ENCODE measurements at places on chromosomes 11 and 22.

GRCh38 chr11:8724682-8725081 is 42.1 kb downstream of the RPL27A start:
- DNase-seq = no peak

DNA sequence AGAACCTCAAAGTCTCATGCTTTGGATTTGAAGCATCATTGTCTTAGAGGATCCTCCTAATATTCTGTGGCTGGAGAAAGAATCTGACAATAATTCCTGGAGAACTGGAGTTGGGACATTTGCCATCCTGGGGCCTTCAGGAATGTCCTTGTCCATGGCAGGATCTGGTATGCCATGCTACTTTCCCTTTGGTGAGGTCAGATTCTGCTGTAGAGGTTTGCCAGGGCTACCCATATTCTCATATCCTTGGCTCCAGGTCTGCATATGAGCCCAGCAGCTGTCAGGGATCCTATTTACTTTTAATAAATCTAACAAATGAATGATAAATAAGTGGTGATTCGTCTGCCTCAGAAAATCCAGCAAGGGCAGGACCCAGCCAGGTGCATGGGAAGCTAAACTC is 35.0 kb downstream of the ARL14EP start:
- DNase-seq = no peak

GRCh38 chr22:46007003-46007847 is 30.3 kb upstream of the WNT7B start:
- no peak for DNase-seq

- no peak for DNase-seq
Measured at GRCh38 chr22:49850959-49851802, 2.5 kb upstream of the ZBED4 start.

DNA sequence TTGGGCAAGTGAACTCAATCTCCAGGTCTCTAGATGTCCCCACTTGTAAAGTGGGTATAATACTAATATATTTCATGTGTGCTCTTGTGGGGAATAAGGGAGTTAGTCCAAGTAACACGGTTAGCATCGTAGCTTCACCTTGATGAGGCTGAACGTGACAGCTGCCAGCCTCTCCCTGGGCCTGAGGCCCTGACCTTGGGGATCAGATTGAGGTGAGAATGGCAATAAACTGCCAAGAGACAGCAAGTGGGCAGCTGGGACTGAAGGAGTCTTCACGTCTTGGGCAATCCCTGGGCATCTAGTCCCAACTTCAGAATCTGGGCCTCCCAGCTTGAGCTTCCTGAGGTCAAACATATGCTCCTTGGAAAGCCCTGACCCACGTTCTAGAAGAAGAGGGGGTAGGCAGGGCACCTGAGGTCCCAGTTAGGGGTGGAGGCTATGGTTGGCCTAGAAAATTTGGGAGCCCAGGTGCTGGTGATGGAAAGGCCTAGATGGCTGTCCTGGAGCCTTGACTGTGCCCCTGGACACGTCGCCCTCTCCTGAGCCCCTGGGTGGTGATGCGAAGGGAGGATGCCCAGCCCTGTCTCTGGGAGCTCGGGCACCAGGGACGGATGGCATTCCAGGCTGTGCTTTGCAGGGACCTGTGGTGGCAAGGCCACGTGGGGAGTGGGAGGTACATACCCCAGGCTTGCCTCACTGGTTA is 23.4 kb downstream of the ADAMTS15 start:
- no peak for DNase-seq

GRCh38 chr11:23586173-23586572 is 725.9 kb upstream of the CCDC179 start:
- no peak for DNase-seq

DNA sequence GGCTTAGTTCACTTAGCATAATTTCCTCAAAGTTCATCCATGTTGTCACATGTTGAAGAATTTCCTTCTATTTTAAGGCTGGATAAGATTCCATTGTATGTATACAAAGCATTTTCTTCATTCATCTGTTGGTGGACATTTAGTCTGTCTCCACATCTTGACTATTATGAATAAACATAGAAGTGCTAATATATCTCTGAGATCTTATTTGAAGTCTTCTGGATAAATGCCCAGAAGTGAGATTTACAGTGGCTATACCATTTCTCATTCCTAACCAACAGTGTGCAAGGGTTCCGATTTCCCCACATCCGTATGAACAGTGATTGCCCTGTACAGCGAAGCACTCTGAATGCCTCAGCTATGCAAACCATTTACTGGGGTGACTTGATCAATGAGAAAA is 6.6 kb upstream of the ZFTA start:
- no peak for DNase-seq

- no peak for DNase-seq
Measured at GRCh38 chr22:43967069-43967468, 11.8 kb downstream of the SAMM50 start.

GRCh38 chr22:24180316-24181087 is 785 bp upstream of the SUSD2 start:
- no peak for DNase-seq

- peak; percentile 19 for DNase-seq
Measured at GRCh38 chr22:44091021-44091721, 67.1 kb downstream of the PARVB start.

DNA sequence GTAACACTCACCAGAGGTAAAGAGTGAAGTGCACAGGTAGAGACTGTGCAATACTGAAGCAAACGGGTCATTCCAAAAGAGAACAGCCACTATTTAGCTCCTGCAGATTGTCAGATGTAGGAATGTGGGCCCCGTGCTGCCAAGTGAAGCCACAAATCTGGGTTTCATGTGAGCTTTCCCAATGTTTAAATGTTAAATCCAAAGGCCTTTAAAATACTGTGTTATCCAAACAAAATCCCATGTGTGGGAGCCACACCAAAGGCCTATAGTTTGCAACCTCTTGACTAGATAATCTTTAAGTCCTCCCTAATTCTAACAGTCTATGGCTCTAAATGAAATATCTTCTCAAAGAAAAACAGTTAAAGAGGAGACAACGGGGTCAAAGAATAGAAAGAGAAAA is 43.3 kb downstream of the RBFOX2 start:
- no peak for DNase-seq

DNA sequence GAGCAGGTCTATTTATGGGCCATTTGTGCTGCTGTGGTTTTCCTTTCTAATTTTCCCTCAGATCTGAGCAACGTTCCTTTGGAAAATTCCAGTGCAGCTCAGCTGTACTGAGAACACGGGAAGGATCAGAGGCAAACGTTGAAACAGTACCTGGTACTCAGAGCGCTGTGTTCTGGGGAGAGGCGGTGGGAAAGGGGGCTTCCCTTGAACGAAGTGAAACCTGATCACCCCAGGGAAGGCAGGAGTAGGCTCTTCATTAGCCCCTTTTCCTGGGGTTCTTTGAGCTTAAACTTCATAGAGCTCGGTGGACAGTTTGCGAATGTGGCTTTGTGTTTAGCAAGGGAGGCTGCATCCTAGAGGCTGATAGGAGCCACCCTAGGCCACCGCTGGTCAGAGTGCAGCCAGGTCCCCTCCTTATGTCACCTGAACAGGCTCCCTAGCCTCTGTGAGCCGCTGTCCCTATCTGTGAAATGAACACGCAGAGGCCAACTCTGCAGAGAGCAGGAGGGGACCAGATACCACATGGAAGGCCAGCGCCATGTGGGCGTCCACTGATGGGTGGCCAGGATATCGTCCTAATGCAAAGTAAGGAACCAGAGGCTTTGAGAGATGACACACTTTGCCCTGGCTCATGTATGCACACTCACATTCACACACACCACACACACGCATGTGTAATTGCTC is 1464.8 kb downstream of the BRD1 start:
- no peak for DNase-seq

DNA sequence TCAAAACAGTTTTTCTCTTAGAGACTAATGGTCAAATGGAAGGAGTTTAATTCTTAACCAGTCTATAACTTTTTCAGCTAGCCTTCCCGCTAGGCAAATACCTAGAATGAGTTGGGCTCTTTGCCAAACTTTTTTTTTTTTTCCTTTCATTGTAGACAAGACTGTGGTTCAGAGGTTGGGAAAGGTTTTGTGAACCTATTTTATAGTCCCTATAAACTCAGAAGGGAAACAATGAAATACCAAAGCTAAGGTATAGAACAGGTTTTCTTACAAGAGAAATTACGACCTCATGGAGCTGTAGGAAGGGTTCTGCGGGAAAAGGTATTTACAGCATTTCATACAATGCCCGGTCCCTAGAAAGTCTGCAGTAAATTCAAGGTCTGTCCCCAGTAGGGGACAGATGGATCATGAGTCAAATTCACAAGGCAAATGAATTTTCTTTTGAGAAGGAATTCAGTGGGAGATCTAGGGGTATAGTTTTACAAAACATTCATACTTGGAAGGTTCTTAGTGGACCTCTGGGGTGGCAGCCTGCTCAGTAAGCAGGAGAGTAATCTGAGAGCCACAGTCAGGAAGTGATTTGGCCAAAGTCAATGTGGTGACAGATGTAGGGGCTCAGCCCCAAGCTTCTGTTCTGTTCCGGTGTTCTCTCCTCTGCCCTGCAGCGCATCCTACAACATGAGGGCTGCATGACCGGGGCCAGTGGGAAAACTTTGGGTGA is 146.8 kb downstream of the DBX1 start:
- DNase-seq = no peak

DNA sequence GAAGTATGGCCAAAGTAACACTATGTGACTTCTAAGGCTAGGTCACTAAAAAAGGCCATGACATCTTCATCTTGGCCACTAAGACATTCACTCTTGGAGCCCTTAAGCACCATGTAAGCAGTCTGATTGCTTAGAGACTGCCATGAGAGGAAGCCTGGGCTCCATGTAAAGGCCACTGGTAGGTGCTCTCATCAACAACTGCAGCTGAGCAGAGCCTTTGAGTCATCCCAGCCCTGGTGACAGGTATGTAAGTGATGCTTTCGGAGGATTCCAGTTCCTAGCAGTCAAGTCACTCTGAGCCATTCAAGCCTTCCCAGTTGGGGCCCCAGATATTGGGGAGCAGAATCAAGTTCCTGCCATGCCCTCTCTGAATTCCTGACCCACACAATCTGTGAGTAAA is 26.2 kb downstream of the GAB2 start:
- DNase-seq = no peak

GRCh38 chr11:131278472-131278871 is 91.9 kb upstream of the NTM start:
- no peak for DNase-seq

DNA sequence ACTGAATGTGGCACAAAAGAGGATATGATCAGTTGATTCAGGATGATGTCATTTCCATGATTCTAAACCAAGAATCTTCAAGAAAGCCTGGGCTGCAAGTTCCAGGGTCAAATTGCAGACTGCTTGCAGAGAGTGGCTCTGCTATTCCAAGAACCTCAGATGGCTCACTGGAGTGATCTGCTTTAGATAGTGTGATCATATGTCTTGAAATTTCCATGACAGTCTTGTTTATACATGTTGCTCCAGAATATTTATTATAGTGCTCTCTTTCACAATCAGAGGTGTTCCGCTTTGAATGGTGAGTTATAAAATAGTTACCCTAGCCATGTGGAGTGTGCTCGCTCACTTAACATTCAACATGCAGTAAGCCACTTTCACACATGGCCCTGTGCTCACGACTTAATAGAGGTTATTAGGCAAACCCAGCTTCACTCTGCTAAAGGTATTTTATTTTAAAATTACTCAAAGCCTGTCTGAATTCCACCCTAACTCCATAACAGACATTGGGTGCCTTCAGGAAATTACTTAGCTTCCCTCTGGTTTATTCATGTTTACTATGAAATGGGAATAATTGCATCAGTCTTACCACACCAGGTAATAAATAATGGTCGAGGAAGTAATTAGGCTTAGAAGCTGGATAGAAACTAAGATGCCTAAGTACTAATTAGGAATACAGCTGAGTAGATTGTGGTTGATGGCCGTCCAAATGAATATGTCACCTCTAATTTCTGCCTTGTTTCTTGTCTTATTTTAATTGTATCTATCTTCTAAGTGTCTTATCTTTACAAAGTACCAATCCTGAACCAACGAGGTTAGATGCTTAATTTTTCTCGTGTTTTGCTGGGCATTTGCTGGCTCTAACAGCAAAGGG is 187.9 kb downstream of the ETS1 start:
- DNase-seq = no peak

DNA sequence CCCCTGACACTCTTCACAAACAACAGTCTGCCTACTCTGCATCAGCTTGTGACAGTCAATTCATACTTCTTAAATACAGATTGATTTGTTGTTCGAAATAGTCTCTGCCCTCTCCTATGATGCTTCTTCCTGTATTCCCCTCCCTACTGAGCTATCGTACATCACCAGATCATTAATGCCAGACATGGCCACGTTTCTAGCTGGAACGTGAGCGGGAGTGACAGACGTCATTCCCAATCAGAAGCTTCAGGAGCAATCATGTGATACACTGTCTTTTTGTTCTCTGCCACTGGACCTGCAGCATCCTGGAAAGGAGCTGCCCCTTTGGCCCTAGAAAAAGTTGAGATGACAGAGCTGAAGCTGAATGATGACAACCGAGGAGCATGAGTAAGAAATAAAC is 48.5 kb downstream of the CSNK2A3 start:
- DNase-seq = no peak

DNA sequence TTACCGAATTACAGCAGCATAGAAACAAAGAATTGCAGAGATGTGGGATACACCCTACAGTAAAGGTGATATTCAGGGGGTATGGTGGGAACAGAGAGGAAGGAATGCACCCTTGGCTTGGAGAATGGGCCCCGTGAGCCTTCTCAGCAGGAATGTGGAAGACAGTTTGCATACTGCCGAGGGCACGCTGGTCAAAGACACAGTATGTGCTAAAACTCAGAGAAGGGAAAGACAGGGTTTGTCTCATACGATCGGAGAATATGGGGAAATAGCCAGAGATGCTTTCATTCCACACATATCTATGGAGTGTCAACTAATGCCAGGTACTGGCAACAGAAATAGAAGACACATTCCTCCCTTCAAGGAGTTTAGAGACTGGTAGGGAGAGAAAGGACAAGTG is 36.9 kb downstream of the UBASH3B start:
- no peak for DNase-seq

GRCh38 chr11:3880724-3881123 is 25.3 kb downstream of the STIM1 start:
- DNase-seq = no peak

- DNase-seq = no peak
Measured at GRCh38 chr22:30447656-30448055, 22.1 kb downstream of the MTFP1 start.

GRCh38 chr11:44519989-44520737 is 45.3 kb upstream of the CD82 start:
- DNase-seq = no peak

- no peak for DNase-seq
Measured at GRCh38 chr11:77064648-77065217, 2.0 kb upstream of the CAPN5 start.

- no peak for DNase-seq
Measured at GRCh38 chr11:17563231-17563646, 16.2 kb downstream of the OTOG start.

- DNase-seq = no peak
Measured at GRCh38 chr11:44912270-44912987, 38.3 kb downstream of the TP53I11 start.

DNA sequence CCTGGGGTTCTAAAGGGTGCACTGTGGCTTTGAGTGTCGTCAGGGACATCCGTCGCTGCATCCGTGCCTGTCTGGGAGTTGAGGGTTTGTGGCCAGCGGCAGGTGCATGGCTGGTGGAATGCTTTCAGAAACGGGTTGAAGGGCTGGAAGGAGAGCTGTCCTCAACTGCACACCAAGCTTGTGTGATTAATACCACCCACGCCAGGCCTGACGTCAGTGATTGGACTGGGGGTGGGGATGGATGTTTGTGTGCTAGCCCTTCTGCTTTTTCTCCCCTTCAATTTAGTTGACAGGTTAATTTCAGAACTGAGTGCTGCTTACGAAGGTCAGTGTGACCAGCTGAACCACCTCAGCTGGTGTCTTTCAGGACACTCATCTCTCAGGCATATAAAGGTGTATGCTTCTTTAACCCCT is 3.2 kb upstream of the GAB2 start:
- peak; percentile 29 for DNase-seq

Measured in stimulated activated CD4-positive, alpha-beta T cell treated with anti-CD3 and anti-CD28 coated beads, Interleukin-12 subunit alpha, Interleukin-12 subunit beta, amount 100 ng/mL, for 24 hours (primary cell).